ENCODE measurements at places on chromosomes 2 and 18. TPM values are rescaled to one million over a fixed set of nuclear protein-coding genes. Genes with fewer than 3 reads are reported as not detected.

Gene RGPD3
- total RNA-seq, result 0.38 TPM

Gene CYTIP
- total RNA-seq, result 0.14 TPM

Gene GDF7
- 0.17 TPM for total RNA-seq

Gene MROH2A
- total RNA-seq, result not detected

Gene CCDC74B
- 10.9 TPM for total RNA-seq

Gene PLGLB2
- total RNA-seq, result 8.3 TPM

Gene SCYGR4
- total RNA-seq, result not detected

Gene GFPT1
- 50.9 TPM for total RNA-seq

Gene TXNDC2
- total RNA-seq, result not detected

- peak; percentile 39 for DNase-seq
Observed at GRCh38 chr18:57441071-57441794, 6.1 kb downstream of the ONECUT2 start.

DNA sequence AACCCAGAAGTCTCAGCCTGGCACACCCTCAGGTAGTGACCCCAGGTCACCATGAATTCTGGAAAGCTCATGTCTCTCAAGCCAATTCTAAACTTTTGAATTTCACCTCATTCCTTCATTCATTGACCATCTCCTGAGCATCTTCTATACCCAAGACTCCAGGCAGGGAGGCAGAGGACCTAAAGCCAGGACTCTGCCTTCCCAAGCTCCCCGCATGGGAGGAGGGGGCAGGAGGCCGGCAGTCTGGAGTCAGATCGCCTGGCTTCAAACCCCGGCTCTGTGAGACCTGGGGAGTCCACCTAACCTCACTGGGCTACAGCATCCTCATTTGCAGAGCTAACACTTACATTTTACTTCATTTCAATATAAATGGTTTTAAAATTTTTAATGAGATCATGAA is 59.0 kb downstream of the SMAD7 start:
- DNase-seq, result no peak

DNA sequence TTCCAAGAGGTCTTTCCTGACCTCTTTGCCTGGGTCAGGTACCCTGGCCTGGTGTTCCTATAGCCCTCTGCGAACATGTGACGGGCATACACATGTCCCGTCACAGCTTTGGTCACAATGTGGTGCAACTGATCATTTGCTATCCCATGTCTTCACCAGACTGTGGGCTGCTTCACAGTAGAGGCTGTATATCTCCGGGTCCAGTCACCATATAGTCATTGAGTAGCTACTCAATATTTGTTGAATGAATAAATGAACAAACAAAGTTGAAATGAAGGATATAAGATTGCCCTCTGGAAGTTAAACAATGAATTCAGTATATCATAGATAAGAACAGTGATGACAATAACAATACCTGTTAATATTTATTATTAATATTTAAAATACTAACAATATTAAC is 16.8 kb downstream of the AOX1 start:
- DNase-seq, result no peak

DNA sequence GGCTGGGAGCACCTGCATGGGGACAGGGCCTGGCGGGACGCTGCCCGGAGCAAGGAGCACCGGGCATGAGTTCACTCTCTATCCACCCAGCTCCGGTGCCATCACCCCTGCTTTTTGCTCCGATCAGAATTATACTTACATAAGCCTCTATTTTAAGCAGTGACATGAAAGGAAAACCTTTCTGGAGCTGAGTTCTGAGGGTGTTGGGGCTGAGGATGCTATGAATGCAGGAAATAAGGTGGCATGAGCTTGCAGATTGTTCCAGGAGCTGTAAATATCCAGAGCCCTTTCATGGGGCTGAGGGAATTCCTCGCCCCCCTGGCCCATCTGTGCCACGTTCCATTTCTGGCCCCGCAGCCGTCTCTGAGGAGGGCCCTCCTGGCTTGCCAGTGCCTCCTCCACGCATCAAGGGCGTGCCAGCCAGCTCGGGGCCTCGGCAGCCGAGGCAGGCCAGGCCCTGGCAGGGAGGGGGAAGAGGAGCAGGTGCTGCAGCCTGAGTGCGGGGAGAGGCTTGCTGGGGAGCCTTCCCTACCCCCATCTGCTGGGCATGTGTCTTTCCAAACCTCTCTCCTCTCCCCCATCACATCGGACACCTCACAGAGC is 91.7 kb upstream of the MCFD2 start:
- DNase-seq, result no peak

DNA sequence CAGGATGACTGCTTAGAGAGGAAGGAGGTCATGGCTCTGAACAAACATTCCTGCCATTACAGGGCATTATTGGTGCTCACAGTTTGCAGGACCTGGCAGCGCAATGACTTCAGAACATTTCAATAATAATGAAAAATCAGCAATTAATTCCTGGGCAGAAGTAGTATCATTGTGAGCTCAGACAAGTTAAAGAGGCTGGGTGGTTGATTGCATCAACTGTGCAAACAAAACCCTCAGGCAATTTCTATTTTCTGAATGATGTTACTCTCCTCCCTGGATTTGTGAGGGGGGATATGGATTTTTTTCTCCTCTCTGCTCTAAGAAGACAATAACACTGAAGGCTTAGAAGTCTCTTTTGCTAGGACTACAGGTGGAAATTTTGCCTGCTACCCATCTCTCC is 168.1 kb upstream of the TACR1 start:
- DNase-seq, result no peak

DNA sequence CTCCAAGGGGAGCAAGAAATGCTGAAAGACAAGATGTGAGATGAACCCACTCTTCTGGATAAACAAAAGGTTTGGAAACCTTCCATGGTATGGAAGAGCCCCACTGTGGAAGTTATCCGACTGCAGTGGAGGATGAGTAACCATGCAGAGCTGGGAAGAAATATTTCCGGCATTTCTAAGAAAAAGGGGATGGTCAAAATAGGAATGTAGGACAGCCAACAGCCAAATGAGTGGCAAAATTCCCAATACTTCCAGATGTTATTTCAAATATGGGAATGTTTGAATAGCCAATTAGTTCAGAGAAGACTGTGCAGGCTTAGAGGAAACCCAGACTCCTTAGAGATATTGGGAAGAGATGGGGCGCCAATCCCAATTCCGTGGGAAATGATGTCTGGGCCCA is 246.8 kb downstream of the RAD51AP2 start:
- DNase-seq, result no peak
